ENCODE measurements at places on chromosomes 2 and 18.

DNA sequence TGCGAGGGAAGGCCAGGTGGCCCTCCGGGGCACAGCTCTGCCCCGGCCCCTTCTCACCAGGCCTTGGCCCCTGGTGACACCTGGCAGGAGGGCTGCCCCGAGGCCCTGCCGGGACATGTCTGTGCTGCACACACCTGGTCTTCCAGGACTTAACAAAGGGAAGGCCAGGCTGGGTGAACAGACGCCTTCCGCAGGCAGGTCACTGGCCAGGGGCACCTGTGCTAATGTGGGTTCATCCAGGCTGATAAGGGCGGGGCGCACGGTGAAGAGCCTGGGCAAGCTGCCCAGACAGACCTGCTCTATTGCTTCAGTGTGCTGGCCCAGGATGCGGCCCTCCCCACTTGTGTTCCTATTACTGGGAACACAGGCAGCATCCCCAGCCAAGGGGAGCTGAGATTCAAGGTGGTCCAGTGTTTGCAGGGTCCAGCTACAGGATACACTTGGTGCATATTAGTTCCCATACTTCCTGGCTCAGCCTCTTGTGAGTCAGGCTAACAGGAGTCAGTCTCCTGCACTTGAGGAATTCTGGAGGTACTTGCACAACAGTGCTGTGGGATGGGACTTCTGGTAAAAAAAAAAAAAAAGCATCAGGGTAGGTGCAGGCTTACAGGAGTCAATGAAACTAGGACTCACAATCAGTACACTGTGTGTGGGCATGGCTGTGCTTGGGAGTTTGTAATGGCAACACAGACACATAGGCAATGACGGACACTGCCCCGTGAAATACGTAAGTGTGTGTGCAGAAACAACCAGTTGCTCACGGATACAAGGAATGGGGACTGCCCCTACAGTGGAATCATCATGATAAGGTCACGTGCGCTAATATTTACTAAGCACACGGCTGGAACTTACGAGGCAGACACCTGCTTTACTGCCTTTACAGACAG is 261.4 kb downstream of the TWIST2 start:
- DNase-seq: no peak

- DNase-seq: no peak
These were observed 26.9 kb upstream of the PDCL3 start for GRCh38 chr2:100535855-100536254.

DNA sequence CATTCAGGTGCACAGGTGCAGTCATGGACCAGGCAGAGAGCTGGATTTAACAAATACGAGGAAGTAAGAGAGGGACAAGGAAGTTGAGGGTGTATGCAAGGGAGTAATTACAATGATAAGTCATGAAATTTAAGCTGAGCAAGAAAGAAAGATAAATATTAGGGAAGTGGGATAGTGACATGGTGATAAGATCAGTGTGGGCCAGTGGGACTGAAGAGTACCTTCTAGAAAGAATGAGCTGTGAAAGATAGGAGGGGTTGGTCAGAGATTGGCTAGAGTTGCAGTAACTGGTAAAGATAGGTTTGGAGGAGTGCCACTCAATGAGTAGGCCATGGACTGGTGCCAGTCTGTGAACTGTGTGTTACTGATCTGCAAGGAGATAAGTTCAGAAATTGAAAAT is 200.8 kb upstream of the SIX3 start:
- no peak for DNase-seq

DNA sequence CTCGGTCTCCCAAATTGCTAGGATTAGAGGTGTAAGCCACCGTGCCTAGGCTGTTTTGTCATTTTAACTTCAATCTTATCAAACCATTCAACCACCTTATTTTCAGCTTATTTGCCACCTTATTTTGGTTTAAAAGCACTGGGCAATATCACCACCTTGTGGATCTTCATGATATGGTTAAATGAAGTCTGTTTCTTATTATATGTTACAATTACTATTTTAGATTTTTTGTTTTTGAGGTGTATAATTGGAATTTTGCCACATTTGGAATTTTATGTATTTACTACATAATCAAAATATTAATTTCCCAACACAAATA is 43.8 kb upstream of the SCN9A start:
- peak; percentile 8 for DNase-seq

DNA sequence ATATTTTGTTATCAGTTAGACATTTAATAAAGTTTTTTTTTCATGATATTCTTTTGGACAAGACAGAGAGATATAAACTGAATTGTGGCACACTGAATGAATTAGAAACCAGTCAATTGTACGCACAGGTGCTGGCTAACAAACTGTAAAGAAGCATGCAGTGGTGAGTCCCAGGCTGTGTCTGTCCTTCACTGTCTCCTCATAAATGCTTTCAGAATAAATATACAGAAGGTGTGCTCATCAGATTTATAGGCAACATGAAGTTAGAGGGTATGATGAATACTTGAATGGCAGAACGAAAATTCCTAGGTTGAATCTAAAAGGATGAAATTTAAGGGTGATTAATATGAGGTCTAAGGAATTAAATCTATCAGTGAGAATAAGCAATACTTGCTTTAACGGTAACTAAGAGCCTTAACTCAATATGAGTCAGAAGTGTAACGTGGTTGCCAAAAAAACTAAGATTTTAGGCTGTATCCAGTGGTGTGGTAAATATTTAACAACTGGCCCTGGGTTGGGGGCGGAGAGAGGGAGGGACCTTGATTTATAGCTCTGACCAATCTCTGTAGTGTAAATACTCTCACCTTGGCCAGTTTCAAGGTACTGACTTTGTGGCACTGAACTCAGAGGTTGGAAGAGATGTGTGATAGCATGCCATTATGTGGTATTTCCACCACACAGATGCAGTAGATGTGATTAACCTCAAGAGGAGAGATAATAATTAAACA is 41.9 kb upstream of the AAK1 start:
- DNase-seq: no peak

- no peak for DNase-seq
These were observed 68.1 kb upstream of the FZD7 start for GRCh38 chr2:201965550-201965949.

GRCh38 chr2:238434846-238435751 is 8.4 kb downstream of the ASB1 start:
- no peak for DNase-seq

GRCh38 chr2:104177179-104177578 is 676.7 kb upstream of the POU3F3 start:
- DNase-seq: no peak

DNA sequence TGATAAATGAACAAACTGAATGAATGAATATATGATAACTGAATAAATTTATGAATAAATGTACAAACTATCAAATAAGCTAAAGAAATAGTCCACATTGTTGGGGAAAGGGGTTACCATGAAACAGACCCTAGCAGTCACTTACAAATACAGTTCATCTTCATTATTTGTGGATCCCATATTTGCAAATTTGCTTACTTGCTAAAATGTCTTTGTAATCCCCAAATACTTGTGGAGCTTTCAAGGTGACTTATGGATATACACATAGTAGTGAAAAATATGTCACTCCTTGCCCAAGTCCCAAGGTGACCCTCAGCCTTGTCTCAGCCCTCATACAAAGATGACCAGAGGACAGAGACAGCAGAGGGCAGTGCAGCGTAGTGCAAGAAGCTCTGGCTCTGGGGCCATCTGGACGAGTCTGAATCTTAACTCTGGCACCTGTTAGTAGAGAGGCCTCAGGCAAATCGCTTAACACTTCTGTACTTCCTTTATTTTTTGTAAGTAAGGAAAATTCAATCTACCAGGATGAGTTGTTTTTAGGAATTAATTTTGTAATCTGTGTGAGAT is 3.1 kb downstream of the PAIP2B start:
- DNase-seq: no peak

- DNase-seq: no peak
These were observed 131.0 kb downstream of the ATL2 start for GRCh38 chr2:38246105-38246504.

DNA sequence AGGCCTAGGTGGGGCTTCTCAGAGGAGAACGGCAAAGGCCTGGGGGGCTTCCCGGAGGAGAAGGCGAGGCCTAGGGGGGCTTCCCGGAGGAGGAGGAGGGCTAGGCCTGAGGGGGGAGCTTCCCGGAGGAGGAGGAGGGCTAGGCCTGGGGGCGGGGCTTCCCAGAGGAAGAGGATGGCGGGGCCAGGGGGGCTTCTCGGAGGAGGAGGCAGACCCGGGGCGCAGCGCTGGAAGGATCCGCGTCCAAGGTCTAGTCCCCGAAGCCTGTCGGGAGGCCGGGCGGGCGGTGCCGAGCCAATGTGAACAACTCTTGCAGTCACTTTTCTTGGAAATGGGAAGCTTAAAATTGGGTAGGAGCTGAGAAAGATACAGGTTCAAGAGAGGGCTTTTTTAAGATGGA is 30.0 kb upstream of the TUBA3D start:
- DNase-seq: no peak

DNA sequence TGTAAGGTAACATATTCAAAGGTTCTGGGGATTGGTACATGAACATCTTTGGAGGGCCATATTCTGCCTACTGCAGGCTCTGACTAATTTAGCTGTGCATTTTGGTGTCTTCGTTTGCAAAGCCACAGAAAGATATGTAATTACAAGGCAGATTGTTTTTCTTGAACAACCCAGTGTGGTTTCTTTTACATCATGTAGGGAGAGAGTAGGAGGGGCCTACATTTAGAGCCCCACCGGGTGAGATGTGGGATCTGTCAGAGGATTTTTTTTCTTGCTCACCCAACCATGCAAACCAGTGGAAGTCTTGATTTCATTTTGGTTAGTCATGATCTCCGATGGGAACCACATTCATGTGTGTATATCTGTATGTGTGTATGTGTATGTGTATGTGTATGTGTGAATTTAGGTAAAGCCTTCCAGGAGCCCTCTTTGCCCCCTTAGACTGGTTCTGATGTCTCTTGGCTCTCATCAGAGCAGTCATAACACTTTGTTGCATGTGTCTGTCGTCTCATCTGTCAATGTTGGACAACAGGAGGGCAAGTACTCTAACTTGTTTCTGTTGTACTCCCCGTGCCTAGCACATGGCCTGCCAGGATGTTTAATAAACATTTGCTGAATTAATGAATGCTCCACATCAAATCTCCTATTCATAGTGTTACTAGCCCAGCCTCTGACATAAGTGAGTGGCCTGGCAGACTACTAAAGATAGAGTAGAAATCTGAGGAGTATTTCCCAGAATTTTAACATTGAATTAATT is 239.9 kb downstream of the MTX2 start:
- DNase-seq: no peak

- DNase-seq: no peak
These were observed 221.7 kb downstream of the CDH20 start for GRCh38 chr18:61554946-61555361.

GRCh38 chr2:1889099-1889650 is 144.9 kb upstream of the PXDN start:
- DNase-seq: no peak

DNA sequence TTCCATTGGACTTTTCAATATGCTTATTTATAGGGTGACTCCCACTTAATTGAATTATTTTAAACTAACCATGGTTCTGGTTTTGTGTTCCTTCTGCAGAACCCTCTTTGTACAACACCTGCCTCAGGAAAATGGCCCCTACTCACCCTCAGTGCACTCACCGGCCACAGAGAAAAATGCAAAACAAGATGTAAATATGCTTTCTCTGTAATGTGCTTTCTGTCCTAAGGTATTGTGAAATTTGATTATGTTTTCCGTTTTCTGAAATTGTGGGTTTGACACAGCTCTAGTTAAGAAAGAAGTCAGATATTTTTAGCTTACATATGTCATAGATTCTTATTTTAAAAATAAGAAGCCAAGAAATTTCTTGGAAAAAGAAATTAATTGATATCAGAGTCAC is 357.7 kb upstream of the SMIM21 start:
- no peak for DNase-seq

DNA sequence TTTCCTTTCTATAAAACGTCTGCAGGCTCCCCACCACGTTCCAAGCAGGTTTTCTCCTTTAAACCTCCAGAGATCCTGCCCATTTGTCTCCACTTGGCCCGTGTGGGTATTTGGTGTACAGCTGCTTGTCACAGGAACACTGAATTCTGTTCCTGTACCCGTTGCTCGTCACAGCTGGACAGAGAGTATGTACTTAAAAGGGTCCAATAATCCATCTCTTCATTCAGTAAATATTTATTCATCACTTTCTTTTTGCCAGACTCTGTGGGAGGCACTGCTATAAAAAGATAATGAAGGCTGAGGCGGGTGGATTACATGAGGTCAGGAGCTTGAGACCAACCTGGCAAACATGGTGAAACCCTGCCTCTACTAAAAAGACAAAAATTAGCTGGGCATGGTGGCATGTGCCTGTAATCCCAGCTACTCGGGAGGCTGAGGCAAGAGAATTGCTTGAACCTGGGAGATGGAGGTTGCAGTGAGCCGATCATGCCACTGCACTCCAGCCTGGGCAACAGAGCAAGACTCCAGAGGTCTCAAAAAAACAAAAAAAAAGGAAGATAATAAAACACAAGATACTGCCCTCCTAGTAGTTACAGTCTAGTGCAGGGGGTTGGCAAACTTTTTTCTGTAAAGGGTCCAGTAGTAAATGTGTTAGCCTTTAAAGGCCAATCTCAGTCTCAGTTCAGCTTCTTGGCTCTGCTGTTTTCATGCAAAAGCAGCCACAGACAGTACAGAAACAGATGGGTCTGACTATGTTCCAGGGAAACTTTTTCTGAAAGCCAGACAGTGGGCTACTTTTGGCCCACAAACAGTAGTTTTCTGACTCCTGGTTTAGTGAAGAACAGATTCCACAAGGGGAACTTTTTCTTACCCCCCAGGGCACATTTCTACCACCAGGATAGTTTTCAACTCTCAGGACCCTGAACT is 309.9 kb upstream of the RAB12 start:
- peak; percentile 47 for DNase-seq

GRCh38 chr2:45458909-45459563 is 152.0 kb downstream of the SRBD1 start:
- no peak for DNase-seq

- DNase-seq: no peak
These were observed 56.7 kb downstream of the ALPK2 start for GRCh38 chr18:58572181-58572580.

- DNase-seq: no peak
These were observed 68.7 kb upstream of the ALK start for GRCh38 chr2:29990129-29990528.

GRCh38 chr2:207311316-207312005 is 145.7 kb upstream of the KLF7 start:
- DNase-seq: no peak

DNA sequence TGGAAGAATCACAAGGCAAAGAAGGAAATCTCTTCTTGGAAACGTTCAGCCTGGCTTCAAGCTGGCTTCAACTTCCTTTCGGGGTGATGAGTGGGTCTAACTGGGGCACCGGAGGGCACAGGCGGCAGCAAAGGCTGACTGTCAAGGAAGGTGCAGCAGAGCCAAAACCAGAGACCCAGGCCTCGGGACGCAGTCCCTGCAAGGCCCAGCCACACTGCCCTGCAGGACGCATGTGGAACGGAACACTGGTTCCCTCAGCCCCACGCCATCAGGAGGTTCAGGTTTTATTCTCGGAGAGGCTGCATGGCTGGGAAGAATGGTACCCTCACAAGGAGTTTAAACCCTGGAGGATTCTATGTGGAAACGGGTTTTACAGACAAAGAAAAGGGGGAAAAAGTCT is 165.5 kb downstream of the HDAC4 start:
- DNase-seq: no peak

GRCh38 chr18:49725809-49726674 is 87.3 kb downstream of the ACAA2 start:
- no peak for DNase-seq

All from NCI-H2081 treated with DMSO at 0.1 percent for 48 hours (cell line).